CD4-positive, alpha-beta T cell treated with Interleukin-17A for 1 hour (primary cell): ENCODE measurements at places on chromosomes 11 and 22.

DNA sequence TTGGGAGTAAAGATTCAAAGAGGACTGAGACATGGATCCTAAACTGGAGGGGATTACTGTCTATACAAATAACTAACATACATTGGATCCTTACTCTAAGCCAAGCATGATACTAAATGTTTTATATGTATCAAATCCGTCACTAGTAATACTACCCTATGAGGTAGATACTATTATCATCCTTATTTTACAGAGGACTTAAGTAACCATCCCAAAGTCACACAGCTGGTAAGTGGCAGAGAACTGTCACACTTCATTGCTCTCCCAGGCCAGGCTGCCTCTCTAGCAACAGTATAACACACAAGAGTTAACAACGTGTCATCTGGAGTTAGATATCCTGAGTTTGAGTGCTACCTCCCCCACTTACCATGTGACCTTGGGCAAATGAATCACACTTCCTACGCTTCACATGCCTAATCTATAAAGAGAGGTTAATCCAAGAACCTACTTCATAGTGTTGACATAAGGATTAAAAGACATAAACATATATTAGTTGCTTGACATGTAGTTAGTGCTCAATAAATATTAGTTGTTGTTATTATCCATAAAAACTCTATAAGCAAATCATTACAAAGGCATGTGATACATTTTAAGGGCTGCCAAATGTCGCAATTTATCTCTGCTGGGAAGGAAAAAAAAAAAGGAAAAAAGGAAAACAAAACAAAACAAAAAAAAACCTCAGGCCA, 33.8 kb upstream of the SPON1 start:
- DNase-seq: no peak

- DNase-seq: no peak
Measured at GRCh38 chr11:119793335-119793984, 64.5 kb upstream of the NECTIN1 start.

GRCh38 chr11:86490582-86490981, 115.9 kb downstream of the CCDC81 start:
- DNase-seq: no peak

DNA sequence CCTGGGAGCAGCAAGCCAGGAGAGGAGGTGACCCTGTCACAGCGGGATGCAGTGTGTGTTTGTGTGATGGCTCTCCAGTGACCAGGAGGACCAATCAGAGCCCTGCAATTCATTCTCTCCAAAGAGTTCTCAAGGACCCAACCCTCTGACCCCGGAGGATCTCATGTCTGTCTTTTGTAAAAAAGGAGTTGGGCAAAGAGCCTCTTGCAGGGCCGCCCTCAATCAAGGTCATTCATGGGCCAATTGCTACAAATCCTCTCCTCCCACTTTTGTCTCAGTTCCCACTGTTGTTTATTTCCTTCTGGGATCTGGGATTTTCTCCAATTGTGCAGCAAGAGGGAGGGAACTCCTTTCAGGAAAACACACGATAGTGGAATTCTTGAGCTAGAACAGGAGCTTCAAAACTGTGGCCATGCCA, 4.0 kb downstream of the TECTA start:
- DNase-seq: no peak

GRCh38 chr22:47374273-47374771, 611.9 kb downstream of the TBC1D22A start:
- DNase-seq: no peak

DNA sequence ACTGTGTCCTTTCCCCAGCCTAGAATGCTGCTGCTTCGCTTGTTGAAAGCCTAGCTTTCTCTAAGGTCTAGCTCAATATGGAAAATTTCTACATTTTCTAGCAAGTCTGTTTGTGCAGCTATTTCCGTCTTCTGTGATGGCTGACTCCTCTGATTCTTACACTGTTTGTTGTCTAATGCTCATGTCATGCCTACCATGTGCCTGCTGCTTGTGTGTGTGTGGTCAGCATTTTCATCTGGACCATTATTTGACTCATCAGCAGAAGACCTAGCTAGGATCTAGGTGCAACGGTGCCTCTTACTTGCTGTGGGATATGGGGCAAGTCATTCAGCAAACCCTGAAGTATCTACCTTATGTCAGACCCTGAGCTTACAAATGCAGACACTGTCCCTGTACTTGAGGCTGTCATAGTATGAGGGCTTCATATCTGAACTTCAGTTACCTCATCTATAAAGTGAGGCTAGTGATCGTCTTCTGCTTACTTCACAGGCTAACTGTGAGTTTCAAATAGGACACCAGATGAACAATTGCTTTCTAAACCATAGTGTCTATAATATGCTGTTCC, 86.5 kb upstream of the MYO18B start:
- no peak for DNase-seq

DNA sequence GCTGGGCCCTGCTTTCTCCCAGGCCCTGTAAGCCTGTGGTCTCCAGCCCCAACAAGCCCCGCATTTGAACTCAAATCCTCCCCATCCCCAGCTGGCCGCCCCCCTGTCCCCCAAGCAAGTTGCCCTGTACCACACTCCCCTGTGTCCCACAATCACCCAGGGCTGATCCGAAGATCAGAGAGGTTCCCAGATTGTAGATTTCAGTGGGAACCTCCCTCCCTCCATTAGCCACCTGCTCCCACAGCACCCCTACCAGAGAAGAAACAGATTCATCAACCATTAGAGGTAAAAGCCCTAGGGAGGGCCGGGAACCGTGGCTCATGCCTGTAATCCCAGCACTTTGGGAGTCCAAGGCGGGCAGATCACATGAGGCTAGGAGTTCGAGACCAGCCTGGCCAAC, 107.5 kb downstream of the FEZ1 start:
- no peak for DNase-seq

GRCh38 chr22:19271856-19272535, 19.5 kb downstream of the CLTCL1 start:
- DNase-seq: no peak

DNA sequence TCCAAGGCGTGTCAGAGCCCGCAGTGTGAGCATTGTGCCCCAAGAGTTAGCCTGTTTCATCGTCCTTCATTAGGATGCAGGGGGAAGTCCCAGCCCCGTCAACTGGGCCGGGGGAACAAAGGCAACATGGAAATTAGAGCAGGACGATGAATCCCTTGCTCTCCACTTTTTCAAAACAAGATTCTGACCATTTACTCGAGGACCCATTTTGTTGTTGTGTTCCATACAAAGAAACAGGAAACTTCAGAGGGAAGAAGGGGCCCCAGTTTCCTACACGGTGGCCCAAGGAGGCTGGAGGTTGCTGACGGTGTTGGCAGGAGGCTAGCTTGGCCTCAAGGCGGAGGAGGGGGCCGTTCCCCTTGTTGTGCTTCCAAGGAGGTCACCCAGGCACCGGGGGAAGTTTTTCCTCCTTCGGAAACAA, 44.0 kb upstream of the SLC1A2 start:
- DNase-seq: no peak

DNA sequence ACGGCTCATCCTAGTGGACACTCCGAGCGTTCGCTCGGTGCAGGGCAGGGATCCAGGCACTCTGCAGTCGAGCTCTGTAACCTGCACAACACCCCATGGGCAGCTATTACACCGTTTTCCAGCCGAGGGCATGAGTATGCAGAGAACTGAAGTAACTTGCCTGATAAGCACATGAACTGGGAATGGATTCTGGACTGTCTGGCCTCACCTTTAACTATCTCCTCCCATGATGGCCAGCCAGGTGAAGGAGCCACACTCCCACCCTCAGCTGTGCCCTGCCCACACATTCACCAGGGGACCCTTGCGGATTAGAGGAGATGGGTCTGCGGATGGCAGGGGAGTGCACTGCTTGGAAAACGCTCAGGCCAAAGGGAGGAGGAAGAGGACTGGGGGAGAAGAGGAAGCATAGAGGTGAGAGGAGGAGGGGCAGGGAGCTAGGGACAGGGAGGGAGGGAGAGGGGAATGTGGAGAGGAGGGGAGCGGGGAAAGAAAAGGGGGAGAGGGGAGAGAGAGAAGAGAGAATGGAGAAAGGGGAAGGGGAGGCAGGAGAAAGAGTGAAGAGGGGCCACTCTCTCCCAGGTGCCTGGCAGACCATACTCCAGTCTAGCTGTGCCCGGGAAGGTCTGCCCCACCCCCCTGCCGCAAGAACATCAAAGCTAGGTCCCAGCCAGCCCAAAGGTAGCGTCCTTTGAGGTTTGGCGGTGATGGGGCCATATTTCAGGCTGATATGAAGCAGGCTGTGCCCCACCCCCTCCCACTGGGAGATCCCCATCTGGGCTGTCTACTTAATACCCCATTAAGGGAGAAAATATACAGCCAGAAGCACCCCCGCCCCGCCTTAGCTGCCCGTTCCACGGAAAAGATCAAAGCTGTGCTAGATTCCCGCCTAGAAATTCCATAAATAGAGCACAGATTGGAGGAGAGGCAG, 33.2 kb upstream of the TCF20 start:
- peak; percentile 27 for DNase-seq

DNA sequence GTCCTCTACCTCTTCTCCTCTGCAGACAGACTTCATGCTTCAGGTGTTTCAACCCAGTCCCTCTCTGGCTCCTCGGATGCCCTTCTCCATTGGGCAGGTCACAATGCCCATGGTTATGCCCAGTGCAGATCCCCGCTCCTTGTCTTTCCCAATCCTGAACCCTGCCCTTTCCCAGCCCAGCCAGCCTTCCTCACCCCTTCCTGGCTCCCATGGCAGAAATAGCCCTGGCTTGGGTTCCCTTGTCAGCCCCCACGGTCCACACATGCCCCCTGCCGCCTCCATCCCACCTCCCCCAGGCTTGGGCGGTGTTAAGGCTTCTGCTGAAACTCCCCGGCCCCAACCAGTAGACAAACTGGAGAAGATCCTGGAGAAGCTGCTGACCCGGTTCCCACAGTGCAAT, 9.3 kb upstream of the BACE1-AS start:
- DNase-seq: no peak

DNA sequence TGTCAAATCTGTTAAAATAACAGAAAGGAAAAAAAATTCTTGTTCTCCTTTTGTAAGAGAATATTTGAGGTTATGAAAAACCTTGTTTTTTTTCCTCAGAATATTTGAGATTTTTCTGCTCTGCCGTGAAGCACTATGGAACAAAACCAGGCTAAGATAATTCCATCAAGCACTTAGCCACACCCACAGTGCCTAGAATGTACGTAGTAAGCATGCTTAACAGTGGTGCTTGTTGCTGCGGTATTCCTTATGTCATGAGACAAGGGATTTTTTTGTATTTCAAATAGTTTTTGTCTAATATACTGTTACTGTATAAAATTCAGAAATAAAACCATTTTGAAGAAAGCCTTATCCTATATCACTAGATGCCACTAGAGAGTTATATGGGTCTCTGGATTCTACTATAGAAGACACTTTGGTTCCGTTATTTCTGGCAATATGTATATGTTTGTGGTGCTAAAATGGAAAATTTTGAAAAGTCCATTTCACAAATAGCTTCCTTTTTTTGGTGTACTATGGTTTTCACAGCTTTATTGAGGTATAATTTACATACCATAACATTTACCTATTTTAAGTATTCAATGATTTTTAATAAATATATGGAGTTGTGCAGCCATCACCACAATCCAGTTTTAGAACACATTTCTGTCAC, 23.7 kb downstream of the PDHX start:
- no peak for DNase-seq

GRCh38 chr11:74846770-74847169, 98.1 kb downstream of the RNF169 start:
- no peak for DNase-seq

GRCh38 chr11:18010121-18010670, 2.7 kb downstream of the SERGEF start:
- peak; percentile 36 for DNase-seq

DNA sequence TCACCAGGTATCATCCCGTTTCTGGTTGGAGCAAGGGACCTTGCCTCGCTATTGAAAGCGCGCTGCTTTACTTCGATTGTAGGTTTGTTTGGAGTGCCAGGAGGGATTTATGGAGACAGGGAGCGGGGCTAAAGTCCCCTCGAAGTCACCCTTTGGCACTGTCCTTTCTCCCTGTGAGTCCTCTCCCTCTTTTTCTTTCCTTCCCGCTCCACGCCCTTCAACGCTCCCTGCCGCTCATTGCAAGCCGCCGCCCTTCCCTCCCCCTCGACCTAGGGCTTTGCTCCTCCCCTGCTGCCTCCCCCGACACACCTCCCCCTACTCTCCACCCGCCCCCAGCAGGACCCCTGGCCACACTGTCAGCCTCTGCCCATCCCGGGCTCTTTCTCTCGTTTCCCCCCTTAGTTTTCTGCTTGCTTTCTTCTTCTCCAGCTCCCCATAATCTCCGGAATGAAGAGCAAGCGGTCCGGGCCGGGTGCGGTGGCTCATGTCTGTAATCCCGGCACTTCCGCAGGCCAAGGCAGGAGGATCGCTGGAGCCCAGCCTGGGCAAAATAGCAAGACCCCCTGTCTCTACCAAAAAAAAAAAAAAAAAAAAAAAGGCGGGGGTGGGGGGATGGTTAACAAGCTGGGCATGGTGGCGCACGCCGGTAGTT, 41.0 kb downstream of the AHNAK start:
- no peak for DNase-seq

GRCh38 chr22:18013436-18013835, 10.9 kb downstream of the MICAL3 start:
- DNase-seq: no peak

DNA sequence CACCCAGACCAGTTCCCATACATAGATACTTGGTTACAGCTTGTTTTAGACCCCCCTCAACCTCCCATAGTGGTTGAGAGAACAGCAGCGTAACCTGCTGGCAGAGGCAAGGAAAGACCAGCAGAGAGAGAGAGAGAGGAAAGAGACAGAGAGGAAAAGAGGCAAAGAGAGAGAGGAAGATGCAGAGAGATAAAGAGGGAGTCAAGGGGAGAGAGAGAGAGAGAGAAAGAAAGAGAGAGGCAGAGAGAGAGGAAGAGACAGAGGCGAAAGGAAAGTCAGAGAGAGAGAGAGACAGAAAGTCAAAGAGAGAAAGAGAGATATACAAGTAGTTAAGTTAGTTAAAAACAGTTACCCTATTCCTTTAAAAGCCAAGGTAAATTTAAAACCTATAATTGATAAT, 52.5 kb downstream of the NEU3 start:
- no peak for DNase-seq

GRCh38 chr11:117061256-117061655, 37.0 kb downstream of the SIK3 start:
- no peak for DNase-seq

GRCh38 chr11:68020575-68020974, 9.9 kb upstream of the NDUFS8 start:
- no peak for DNase-seq

- DNase-seq: no peak
Measured at GRCh38 chr22:44392446-44392921, 79.7 kb upstream of the SHISAL1 start.

- DNase-seq: no peak
Measured at GRCh38 chr11:48123934-48124755, 92.5 kb upstream of the OR4B1 start.
